Stimulated activated naive CD4-positive, alpha-beta T cell (primary cell): ENCODE measurements at places on chromosomes 1 and 21.

DNA sequence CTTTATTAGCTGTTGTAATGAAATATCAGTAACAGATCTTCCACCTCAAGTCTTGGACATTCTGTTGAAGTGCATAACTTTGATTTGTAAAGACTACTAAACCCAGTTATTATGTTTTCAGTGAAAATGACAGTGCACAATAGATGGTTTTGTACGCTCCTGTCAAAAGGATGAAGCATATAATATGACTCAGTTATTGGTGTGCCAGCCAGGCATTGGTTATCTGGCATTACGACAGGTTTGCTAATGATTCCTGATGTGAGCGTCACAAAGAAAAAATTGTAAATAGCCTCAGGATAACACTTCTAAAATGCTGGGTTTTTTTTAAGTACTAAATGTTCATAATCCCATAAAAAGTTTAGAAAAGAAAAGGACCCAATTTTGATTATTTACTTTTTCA is 147.9 kb downstream of the MAGI3 start:
- DNase-seq: no peak

- no peak for DNase-seq
Observed at GRCh38 chr1:202279806-202280205, 61.9 kb downstream of the UBE2T start.

DNA sequence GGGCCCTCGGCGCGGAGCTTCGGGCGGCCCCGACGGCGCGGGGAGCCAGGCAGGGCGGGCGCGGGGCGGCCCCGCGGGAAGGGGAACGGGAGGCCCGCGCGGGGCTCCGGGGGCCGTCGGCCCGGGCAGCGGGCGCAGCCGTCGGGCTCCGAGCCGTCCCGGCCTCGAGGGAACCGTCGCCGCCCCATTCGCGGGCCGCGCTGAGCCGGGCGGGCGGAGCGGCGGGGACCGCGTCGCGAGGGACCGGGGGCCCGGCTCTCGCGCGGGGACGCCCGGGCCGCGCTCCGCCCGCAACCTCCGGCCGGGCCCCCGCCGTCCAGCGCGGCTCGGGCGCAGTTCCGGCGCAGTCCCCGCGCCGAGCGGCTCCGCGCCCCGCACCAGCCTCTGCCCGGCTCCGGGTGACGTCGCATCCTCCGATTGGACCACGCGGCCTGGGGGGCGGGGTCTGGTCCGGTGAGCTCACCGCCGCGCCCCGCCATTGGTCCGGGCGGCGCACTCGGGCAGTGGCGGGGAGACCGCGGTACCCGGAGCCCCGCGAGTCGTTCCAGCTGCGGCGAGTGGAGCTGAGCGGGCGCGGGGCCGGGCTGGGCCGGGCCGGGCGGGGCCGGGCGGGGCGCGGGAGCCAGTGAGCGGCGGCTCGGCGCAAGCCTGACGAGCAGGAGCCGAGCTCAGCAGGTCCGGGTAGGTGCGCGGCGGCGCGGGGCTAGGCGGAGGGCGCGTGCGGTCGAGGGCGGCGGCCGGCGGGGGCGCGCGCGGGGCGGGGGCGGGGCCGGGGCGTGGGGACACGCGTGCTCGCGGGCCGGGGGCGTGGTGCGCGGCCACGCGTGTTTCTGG is 66.7 kb upstream of the VAMP3 start:
- peak; percentile 85 for DNase-seq

- DNase-seq: no peak
Observed at GRCh38 chr1:211344152-211344618, 17.6 kb downstream of the TRAF5 start.

DNA sequence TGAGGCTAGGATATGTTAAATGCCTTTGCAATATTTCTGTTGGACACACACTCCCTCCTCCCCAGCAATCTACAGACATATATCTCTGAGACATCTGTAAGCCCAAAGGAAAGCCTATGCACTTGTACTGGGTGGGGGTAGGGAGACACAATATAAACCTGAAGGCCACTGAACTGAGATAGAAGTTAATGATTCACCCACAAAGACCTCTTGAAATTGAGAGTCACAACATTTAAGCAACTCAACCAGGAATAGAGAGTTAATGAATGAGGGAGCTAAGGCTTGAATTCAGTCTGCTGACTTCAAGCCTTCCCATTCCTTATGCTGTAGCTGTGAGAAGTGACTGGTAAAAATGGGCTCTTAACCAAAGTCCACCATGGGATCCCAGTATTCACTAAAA is 5.0 kb downstream of the OR10J1 start:
- no peak for DNase-seq

DNA sequence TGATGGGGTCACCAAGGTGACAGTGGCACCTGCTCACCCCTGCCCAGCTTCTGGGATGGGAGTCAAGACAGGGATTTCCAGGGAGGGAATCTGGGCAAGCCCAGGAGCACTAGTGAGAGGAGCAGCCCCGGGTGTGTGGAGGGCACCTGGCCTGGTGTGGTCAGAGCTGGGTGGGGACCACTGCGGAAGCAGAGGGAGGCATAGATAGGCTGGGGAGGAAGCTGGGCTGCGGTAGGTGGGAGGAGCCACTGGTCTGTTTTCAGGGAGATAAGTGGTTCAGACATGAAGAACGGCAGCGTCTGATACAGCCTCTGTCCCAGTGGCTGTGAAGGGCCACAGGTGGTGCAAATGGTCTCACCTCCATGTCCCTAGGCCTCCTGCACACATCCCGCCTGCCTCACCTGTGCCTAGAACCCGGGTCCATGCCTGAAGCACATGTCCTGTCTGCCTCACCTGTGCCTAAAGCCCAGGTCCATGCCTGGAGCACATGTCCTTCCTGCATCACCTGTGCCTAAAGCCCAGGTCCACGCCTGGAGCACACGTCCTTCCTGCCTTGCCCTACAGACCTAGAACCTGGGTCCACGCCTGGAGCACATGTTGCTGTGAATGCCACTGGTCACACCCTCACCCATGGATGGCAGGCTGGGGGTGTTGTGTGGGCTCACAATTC is 325.9 kb upstream of the AJAP1 start:
- no peak for DNase-seq

DNA sequence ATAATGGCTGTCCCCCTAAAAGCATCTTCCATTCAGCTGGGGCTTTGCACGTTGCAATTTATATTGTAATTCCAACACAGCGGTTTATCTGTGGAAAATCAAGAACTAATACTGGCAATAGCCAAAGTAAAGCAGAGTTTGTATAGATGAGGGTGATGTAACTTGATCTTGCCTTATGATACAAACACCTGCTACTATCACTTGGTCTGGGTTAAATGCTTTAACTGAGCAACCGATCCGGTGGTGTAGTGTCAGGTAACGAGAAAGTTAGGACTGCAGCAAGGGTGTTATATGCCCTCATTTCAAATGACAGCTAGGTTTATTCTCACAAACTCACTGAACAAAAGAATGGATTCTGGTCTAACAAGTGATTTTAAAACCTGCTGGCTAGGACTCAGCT is 47.3 kb upstream of the PLPPR4 start:
- DNase-seq: no peak

- DNase-seq: no peak
Observed at GRCh38 chr1:242797856-242798255, 273.4 kb upstream of the PLD5 start.

GRCh38 chr1:162187687-162188276 is 118.3 kb downstream of the NOS1AP start:
- DNase-seq: no peak

DNA sequence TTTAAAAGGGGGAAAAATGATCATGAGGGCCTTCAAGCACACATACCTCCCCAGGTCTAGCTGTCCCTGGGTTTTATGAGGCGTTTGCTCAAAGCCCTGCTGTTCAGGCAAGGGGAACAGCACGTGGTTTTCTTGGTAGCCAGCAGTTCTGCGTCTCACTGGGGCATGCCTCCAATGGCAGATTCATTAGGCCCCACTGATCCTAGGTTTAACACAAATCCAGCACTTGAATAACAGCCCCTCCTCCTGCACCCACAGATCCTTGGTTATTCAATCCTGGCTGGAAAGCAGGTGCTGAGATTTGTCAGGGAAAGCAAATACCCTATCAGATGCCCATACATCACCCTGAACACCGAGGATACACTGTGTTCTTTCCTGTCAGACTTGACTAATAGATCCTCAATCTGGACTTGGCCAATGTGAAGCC is 106.4 kb downstream of the ZC3H11B start:
- no peak for DNase-seq

- DNase-seq: no peak
Observed at GRCh38 chr21:16046656-16047330, 317.0 kb downstream of the USP25 start.

- DNase-seq: no peak
Observed at GRCh38 chr1:19980314-19980713, 896 bp upstream of the PLA2G2A start.

GRCh38 chr1:93880731-93881130 is 1.7 kb upstream of the DNTTIP2 start:
- no peak for DNase-seq

DNA sequence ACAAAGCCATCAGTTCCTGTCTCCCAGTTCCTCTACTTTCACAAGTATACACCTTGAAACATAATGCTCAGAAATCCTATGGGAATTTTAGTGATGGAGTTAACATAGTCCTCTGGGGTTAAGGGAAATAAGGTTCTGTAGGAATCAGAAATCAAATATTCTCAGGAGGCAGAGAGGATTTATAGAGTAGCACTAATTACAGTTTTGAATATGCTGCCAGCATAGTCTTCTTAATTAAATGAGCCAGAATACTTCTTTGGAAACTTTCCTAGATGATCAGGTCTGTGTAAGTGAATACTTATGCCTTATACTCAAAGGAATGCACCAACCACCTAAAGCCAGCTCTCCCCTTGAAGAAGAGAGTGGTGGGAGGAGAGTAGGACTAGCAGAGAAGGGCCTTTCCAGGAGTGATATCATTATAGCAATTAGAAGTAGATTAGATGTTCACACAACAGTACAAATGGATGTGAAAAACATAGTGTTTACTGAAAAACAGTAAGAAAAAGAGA is 31.4 kb upstream of the DIRAS3 start:
- no peak for DNase-seq

DNA sequence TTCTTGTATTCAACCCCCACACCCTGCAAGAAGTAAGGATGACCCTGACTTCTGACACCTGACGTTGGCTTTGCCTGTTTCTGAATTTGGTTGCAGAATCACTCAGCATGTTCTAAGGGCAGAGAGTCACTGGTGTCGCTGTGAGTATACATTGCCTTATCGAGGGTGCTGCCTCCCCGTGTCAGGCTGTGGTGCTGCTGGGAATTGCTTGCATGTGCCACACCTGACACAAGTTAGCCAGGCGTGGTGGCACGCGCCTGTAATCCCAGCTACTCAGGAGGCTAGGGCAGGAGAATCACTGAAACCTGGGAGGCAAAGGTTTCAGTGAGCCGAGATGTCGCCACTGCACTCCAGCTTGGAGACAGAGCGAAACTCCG is 45.9 kb downstream of the WDR4 start:
- DNase-seq: peak; percentile 33

DNA sequence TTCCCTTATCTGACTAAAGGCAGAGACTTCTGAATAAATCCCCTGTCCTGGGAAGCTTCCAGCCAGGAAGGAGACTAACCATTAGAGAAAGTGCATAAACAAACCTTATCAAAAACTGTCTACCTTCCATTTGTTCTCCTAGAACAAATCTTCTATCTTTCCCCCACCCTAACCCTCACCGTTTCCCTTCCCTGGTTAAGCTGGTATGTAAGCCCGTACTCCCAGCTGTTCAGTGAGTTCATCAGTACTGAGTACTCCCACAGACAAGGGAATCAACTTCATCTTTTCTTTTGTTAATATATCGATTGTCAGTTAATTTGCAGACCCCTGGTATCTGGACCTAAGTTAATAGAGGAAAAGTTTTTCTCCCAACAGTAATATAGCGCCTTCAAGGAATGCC is 20.1 kb upstream of the COG2 start:
- no peak for DNase-seq

- no peak for DNase-seq
Observed at GRCh38 chr1:55626326-55626725, 411.2 kb upstream of the USP24 start.

- DNase-seq: no peak
Observed at GRCh38 chr1:178005450-178005849, 35.6 kb upstream of the SEC16B start.

- DNase-seq: no peak
Observed at GRCh38 chr1:207316141-207316540, 5.3 kb upstream of the CD55 start.

- no peak for DNase-seq
Observed at GRCh38 chr1:13918862-13919261, 218.9 kb downstream of the PRDM2 start.

DNA sequence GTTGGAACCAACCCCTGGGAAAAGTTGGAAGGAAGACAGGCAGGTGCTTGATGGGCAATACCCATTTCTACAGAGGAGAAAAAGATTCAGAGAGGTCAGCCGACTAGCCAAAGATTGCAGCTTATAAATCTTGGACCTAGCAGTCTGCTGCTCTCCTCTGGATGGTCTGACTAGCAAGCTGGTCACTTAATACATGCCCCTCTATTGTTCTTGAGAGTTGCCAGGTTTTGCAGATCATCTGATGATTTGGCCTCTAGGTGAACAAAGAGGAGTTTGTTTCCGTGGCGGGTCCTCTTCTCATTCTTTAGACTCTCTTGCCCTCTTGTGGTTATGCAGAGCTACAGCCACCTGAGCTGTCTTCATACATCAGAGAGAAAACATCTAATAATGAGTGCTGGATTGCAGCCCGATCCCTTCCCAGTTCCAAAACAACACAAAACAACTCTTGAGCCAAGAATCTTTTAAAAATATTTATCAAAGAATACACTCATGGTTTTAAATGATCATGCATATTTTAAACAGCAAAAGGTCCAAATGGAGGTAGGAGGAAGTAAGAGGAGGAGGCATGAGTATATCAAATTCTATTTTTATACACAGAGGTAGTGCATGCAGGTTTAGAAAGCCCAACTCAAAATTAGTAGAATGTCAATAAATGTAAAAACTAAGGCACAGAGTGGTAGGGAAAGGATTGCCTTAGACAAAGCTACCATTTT is 115.7 kb downstream of the SLC30A10 start:
- no peak for DNase-seq

DNA sequence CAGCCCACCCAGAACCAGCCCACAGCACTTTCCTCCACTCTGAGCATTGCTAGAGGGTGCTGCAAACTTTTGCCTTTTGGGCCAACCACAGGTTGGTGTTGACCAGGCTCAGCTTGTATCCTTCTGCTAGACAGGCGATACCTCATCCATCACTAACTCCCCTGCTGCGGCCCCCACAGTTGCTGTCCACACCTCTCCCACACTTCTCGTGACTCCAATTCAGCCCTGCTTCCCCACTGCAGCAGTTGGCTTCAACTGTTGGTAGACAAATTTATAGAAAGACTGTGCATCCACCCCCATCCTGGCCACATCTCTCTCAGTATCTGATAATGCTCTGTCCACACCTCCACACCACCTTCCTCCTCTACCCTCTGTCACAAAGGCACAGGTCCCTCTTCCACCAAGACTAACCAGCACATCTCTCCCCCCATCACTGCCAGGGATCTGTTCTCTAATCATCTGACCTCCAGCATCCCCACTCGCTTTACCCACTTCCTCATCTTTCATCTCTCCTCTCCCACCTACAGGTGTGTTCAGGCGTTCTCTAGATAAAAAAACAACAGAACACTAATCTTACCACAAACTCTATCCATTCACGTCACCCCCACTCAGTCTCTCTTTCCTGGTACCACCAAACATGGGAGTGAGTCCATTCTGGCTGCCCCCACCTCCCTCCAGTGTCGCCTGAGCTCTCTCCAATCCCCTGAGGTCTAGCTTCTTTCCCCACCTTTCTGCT is 15.8 kb upstream of the SLC25A44 start:
- no peak for DNase-seq

- DNase-seq: no peak
Observed at GRCh38 chr1:169312084-169312954, 55.3 kb downstream of the NME7 start.
